Fibroblast of the aortic adventitia (primary cell): ENCODE measurements at places on chromosomes 1 and 21. TPM values are rescaled to one million over a fixed set of nuclear protein-coding genes. Genes with fewer than 3 reads are reported as not detected.

Gene PLD5
- total RNA-seq: under 0.01 TPM in 1 of 2 replicates, not detected in the other

GRCh38 chr1:26320896-26321295, 3.1 kb downstream of the CD52 start:
- DNase-seq: no peak

GRCh38 chr1:239212811-239213220, 173.6 kb upstream of the CHRM3 start:
- DNase-seq: no peak

GRCh38 chr1:99217599-99217998, 46.7 kb upstream of the PLPPR4 start:
- no peak for DNase-seq

- no peak for DNase-seq
Observed at GRCh38 chr1:54743416-54744226, 20.7 kb downstream of the PARS2 start.
